ENCODE measurements at places on chromosomes 11 and 22.

- DNase-seq, result no peak
Measured at GRCh38 chr11:72228844-72229231, 4.3 kb downstream of the INPPL1 start.

DNA sequence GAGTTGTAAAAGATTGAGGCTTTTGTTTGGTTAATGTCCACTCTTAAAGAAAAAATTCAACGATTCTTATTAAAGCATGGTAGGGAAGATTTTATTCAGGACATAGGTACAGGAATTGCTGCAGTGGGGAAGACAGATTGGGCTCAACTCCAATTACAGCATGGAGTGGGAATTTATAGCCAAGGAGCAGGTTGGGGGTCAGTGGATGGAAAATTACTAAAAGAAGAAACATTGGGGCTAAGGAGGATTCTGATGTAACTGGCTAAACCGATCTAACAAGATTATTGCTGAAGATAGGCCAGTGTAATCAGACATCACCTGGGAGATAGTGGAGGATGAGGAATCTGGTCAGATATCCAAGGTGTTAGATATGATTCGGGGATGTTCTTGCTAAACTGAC, 97.4 kb downstream of the FAR1 start:
- no peak for DNase-seq

GRCh38 chr11:62457478-62457877, 38.6 kb downstream of the SCGB1A1 start:
- no peak for DNase-seq

- DNase-seq, result no peak
Measured at GRCh38 chr11:78310500-78310909, 107.1 kb downstream of the GAB2 start.

DNA sequence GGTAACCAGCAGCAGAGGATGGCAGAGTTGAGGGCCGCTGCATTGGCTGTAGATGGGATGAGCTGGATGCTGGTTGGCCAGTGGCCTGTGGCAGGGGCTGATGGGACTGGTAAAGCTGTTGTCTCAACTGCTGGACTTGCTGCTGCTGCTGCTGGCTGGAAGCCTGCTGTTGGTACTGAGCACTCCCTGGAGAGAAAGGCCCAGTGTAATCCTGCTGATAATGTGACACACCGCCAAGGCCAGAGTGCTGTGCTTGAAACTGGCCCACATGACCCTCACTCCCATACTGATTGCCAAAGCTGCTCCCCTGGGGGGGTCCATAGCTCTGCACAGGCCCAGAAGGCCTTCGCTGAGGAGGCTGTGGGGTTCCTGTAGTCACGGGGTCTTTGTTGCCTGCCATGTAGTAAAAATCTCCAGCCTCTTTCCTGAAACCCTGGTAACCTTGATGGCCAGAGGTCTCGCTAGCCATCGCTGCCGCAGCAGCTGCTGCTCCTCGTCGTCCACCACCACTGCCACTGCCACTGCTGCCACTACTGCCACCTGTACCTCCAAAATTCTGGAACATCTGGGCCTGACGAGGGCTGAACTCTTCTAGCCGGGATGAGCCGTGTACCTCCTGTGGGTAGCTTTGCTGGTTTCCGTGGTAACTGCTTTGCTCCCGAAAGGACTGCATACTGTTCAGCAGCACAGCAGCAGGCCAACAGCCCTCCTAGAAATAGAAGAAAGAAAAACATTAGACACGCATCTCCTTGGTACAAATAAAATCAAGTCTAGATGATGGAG, 55.6 kb downstream of the TCF20 start:
- no peak for DNase-seq

- no peak for DNase-seq
Measured at GRCh38 chr22:33580310-33580709, 340.0 kb downstream of the LARGE1 start.

DNA sequence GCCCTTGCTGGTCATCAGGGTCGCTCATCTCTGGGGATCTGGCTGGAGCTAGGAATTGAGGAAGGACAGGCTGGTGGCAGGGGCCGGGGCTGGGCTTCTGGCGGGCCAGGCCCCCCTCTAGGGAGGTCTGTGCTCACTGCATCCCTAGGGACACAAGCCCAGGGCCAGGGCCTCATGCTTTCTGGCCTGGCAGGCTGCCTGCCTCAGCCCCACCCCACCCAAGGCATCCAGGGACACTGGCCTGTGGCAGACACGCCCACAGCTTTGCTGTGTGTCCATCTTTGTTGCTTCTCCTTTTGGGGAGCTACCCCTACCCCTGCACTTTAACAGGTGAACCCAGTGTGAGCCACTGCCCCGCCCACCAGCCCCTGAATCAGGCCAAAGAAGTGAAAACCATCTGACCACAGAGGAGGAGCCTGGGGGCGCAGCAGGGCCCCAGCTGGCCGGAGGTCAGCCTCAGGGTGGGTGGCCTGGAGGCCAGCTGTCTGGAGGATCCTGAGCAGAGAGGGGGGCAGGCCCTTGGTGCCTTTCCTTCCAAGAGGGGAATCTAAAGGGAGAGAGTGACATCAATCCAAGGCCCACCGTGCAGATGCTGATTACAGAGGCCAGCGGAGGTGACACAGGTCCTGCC, 26.8 kb upstream of the CELSR1 start:
- no peak for DNase-seq

- DNase-seq, result peak; percentile 17
Measured at GRCh38 chr11:70423523-70424505, 25.5 kb downstream of the CTTN start.

DNA sequence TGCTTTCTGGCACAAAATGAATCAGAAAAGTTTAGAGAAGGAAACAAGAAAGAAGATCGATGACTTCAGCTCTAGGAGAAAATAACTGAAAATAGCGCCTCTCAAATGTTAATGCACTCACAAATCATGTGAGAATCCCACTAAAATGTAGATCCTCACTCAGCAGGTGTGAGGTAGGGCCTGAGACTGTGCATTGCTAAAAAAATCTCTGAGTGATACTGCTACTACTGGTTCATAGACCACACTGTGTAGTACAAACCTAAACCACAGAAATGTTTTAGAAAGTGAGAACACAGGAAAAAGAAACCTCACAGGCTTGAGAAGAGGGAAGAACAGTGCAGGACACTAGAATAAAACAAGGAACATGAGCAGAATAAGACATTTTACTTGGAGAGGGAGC, 2.0 kb downstream of the OR8D4 start:
- DNase-seq, result no peak

DNA sequence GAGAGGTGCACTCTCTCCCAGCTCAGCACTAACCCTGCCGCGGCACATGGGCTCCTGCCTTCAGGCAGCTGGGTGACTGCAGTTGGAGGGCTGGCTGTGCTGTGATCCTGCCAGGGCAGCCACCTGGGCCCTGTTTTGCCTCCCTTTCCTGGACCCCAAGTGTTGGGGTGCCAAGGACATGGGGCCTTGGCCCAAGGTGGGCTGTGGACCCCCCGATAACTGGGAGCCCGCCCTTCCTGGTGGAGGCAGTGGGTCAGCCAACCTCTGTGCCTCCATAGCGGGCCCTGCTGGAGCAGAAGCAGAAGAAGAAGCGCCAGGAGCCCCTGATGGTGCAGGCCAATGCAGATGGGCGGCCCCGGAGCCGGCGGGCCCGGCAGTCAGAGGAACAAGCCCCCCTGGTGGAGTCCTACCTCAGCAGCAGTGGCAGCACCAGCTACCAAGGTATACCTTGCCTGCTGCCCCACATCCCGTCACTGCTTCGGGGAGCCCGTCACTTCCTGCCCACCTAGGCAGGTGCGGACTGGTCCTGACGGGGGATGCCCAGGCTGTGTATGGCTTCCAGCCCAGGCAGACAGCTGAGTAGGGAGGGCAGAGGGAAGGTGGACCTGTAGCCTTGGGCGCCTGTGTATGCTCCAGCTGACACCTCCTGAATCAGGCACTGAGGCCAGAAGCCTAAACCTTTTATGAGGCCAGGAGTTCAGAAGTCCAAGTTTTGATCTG, 8.9 kb downstream of the TUB start:
- DNase-seq, result no peak

DNA sequence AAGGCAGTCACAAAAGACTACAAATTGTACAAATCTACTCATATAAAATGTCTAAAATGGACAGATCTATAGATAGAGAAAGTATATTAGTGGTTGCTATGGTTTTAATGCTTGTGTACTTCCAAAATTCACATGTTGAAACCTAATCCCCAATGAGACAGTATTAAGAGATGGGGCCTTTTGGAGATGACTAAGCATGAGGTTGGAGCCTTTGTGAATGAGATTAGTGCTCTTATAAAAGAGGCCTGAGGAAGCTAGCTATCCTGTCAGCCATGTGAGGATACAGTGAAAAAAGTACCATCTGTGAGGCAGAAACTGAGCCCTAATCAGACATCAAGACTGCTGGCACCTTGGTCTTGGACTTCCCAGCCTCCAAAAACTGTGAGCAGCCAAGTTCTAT, 82.6 kb downstream of the CYP2R1 start:
- no peak for DNase-seq

- no peak for DNase-seq
Measured at GRCh38 chr22:48760481-48761390, 1066.9 kb downstream of the BRD1 start.

GRCh38 chr11:69361466-69361865, 67.5 kb downstream of the MYEOV start:
- DNase-seq, result no peak

DNA sequence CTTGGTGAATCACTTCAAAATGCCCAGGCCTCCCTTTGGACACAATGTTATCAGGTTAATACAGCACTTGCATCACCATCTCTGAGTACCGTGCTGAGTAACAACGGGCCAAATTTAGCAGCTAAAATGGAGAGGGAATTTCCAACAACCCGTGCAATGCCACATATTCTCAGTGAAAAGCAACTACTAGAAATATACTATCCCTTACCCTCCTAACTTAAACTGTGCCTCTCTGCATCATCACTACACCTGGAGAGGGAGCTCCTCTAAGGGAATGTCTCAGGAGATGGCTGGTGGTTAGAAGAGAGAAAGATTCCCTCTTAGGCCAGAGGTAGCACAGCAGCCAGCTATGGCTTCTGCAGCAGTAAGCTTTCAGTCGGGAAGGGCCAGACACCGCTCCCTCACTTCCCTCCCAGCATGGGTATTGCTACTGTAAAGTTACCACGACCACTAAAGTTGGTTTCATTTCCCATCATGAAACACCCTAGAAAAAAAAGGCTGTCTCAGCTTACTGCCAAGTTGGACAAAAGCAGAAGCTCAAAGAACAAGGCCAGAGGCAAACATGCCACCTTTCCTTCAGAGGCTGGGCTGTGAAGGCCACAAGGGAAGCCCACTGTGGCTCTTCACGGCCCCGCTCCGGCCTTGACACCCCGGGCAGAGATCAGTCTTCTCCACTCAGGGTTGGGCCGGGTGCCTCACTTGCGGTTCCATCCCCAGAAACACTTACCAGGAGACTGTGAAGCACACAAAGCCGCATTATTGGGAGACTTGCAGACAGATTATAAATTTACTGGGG, 3.9 kb downstream of the MAML2 start:
- peak; percentile 27 for DNase-seq
